ENCODE measurements at places on chromosomes 5 and 9.
A peak's percentile ranks its signal among the peaks of the same experiment; 100 is the strongest.

DNA sequence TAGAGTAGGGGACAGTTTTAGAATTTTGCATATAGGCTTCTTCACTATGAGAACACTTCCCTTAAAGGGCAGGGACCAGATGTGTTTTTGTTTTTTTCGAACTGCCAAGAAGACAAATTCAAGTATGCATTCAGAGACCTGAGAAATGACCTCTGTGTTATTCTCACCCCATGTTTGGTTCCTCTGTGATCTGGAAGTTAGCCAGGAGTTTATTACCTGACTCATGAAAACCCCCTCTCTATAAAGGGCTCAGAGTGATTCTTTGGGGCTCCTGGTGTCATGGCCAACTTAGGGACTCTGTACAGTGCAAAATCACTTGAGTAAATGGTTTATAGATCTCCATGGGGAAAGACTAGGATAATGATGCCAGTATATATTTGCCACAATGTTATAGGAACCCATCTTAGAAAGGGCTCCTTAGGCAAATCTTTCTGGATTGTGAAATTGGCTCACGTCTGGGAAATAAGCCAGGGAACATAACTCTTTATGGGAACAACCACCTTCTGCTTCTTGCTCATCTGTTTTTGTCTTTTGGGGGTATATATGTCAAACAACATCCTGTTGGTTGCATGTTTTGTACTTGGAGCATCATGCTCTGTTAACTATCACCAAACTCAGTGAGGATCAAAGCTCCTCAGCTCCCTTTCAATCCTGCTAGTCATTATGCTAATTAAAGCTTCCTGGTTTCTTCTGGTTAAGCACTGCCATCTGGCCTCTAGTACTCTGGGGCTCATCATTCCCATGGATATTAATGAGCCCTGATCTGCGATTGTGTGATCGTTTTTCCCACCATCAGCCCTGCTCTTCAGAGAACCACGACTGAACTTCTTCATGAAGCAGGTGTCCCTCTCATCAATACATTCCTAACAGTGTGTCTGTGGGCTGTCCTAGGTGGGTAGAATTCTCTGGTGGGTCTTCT lies 173.4 kb upstream of the CDH12 start:
- DNase-seq: no peak

DNA sequence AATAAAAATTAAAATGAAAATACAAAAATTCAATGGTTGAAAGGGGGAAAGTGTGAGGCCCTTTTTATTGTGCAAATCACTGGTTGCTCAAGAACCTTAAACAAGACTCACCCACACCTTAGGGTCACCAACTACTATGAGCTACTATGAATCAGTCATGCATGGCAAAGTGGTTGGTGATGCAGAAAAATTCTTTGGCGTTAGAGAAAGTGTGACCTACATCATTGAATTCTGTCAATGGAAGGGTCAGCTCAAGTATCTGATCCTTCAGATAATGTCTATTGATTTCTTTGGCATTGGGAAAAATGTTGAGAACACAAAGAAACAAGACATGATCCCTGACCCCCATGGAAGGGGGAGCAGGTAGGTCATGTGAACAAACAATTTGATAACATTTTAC lies 149.7 kb upstream of the ADCY2 start:
- no peak for DNase-seq

- no peak for DNase-seq
These were observed 339.5 kb upstream of the RFX3 start for GRCh38 chr9:3865141-3865772.

DNA sequence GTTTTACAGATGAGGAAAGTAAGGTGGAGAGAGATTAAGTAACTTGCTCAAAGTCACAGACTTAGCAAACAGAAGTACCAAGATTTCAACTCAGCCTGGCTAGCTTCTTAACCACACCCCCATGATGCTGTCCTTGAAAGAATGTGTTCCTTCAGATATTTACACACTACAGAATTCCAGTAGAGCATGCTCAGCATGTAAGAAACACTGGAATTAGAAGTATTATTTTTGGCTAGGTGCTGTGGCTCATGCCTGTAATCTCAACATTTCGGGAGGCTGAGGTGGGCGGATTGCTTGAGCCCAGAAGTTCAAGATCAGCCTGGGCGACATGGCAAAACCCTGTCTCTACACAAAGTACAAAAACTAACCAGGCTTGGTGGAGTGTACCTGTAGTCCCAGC lies 142.4 kb downstream of the EDIL3 start:
- no peak for DNase-seq

GRCh38 chr9:127548352-127548881 lies 63.7 kb upstream of the STXBP1 start:
- DNase-seq: no peak

DNA sequence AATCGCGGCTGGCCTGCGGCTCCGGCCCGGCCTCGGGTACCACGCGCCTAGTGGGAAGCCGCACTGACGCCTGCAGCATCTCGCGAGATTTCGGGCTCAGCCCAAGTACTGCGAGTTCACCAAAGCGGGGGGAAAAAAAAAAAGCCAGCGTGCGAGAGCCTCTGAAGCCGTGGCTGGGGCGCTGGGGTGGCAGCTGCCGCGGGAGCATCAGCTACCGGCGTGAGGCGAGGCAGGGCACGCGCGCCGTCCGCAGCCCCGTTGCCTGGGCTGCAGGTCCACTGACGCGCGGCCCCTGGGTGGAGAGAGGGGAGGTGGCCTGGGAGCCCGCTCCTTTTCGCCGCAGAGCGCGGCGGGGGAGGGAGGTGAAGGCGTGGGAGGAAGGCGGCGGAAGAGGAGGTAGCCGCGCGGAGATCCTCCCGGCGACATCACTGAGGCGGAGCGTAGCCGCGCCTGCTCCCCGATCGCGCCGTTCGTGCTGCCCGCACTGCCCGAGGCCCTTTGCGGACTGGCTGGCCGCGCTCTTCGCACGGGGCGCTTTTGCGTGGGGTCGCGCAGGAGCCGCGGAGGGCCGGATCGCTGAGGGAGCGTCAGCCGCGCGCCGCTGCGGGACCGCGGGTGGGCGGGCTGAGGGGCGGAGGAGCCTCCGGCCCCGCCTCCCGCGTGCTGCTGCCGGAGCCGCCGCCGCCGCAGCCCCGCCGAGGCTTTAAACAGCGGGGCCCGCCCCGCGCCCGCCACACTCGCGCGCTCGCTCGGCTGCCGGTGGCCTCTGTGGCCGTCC lies at the start of gene SLC12A2:
Gene SLC12A2, plus strand, starts transcription at position 734 of the 778 bp plus-strand sequence. CDS start 189 bp downstream, outside the sequence.
- peak; percentile 81 for DNase-seq
